NCI-H446 (cell line): ENCODE measurements at places on chromosomes 1 and 21.

DNA sequence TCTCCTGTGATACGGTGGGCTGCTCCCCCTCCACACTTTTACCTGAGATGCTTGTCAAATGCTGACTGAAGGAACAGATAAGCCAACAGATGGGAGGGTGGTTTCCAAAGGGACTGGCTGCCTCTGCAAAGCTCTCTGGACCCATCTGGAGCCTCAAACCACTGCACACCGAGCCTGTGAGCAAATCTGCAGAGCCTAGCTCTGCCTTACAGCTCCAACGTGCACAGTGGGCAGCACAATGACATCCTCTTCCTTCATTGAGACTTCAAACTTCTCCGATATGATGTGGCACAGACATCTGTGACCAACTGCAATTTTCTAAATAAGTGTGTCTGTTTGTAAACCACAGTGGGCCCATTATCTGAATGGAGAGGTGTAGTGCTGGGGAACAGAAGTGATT is 26.2 kb upstream of the KNCN start:
- no peak for DNase-seq

- DNase-seq, result no peak
Measured at GRCh38 chr1:24323281-24323680, 4.1 kb downstream of the GRHL3 start.

GRCh38 chr1:61626816-61627215 is 98.1 kb downstream of the TM2D1 start:
- no peak for DNase-seq

DNA sequence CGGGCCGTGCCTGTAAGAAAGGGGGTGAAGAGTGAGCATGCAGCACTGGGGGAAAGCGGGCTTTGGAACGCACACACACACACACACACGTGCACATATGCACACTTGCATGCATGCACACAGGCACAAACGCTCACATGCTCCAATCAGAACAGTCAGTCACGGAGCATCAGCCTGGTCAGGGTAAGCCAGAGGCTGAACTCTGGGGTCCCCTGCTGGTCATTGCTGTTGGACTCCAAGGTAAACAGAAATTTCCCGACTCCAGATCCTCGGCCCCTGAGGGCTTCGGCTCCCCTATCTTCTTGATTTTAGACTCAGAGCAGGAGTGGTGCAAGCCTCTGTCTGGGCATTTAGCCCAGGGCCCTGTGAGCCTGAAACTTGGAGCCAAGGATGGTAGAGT is 54.2 kb downstream of the SYT2 start:
- no peak for DNase-seq

DNA sequence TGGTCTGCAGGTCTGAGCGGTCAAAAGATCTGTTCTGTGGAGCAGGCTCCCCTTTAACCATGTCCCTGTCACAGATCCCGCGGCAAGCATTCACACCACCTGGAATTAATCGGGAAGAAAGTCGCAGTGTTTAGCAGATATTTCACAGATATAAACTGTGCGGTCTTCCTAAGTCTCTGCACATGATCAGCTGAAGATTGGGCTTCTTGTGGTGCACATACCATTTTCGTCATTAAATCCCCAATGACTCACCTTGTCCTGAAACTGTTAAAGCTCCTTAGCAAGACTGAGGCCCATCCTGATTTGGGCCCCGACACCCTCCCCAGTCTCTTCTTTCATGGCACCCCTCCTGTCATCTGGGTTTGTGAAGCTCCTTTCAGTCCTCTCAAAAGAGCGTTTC is 158.8 kb downstream of the KIF26B start:
- no peak for DNase-seq

GRCh38 chr21:41387824-41388223 is 26.0 kb downstream of the MX2 start:
- DNase-seq, result no peak

DNA sequence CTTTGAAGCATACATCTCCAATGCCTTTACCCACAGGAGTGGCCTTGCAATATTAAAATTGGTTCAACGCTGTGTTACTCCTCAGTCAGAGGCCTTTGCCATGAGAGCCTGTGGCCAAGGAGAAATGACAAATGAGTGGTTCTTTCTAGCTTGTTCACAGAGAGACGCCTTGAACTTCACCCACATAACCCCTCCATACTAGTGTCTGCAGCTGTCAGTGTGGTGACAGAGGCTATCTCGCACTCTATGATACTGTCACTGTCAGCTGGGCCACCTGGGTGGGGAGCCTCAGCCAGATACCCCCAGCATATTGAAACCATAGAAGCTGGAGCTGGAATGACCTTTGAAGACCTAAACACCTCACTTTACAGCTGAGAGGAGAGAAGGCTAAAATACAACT is 57.4 kb upstream of the LBR start:
- DNase-seq, result no peak

GRCh38 chr1:242245255-242245654 is 246.4 kb upstream of the MAP1LC3C start:
- DNase-seq, result peak; percentile 40

DNA sequence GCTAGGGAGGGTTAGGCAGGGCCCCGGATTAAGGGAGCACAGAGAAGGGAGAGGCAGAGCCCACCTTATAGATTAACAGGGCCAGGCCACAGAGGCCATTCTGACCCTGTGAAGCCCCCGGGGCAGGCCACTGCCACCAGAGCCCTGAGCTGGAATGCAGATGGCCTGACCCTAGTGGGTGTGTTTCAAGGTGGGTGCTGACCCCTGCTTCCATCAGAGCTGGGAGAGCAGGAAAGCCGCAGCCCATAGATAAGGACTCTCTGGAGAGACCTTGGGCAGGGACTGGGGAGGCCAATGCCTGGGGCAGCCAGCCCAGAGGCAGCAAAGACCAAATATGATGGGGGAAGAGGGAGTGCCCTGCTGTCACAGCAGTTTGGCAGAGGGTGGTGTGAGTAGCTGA is 35.9 kb downstream of the NCMAP start:
- DNase-seq, result no peak
